ENCODE measurements at places on chromosomes 5 and 9.
A peak's percentile ranks its signal among the peaks of the same experiment; 100 is the strongest.

DNA sequence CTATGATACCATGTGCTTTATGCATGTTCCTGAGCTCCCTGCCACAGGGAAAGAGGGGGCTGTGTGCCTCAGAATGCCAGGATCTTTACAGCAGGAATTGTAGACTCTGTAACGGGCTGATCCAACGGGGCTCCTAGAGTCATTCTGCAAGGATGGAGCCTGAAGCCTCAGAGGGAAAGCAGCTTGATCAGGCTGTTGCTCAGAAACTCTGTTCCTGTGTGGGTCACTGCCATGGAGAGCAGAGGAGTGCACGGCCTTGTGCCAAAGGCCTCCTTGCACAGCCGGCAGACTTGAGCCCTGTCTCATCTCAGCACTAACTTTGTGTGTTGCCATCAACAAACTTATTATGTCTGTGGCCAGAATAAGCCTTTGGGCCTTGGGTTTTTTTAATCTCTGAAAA is 51.8 kb downstream of the AMBP start:
- no peak for DNase-seq

DNA sequence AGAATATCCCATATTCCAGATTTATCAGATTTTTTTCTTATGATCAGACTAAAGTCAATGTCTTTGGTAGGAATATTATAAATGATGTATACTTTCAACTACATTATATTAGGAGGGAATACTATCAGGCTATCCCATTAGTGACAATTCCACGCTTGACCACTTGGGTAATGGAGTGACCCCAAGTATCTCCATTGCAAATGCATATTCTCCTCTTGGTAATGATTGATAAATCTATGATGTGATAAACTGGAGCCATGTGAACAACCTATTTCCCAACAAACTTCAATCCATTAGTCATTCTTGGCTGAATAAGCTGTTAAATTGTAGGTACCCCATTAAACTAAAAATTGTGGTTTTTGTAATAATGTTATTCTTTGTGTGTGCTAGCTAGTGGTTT is 12.2 kb upstream of the MPDZ start:
- DNase-seq = no peak

DNA sequence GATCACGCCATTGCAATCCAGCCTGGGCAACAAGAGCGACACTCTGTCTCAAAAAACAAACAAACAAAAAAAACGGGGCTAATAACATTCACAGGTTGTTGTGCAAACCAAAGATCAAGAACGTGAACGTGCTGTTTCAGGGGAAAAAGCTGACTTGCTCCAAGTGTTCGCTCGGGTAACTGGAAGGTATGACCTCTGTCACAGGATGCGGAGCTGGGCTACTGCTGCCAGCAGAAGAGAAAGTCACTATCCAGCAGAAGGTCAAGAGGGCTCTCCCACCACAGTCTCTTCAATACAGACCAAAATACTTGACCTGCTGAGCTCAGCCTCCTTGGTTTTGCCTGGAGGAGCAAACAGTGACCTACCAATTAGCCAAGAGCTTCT is 59.7 kb downstream of the ABCA1 start:
- DNase-seq = no peak

- peak; percentile 14 for DNase-seq
Measured at GRCh38 chr5:55911784-55912653, 60.9 kb downstream of the IL31RA start.

GRCh38 chr5:94191604-94192003 is 426.8 kb downstream of the KIAA0825 start:
- no peak for DNase-seq

DNA sequence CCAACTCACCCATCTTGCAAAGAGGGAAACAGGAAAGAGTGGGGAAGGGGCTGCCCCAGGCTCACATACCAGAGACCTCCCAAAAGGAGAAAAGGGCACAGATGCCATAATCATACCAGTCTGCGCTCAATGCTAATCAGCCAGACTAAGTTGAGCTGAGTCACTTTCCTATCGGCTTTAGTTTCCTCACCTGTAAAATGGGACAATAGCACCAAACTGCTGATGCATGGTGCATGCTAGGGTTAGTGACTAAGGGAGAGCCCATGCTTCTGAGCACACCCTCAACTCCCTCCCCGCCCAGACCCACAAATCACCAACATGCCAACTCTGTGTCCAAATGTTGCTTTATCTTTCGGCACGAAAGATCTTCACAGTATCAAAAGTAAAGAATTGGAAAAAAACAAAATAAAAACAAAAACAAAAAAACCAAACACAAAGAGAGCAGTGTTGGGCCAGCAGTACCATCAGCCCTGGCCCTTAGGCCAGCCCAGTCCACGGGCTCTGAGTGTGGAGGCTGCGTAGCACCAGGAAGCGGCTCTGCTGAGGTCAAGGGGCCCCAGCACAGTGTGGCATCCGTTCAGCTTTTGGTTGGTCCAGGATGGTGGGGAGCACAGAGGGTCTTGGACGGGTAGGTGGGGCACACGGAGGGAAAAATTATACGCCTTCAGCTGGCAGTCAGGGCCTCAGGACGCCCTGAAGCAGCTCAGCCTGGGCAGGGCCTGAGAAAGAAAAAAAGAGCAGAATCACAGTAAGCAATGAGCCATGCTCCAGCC is 2.9 kb upstream of the DDX41 start:
- no peak for DNase-seq

DNA sequence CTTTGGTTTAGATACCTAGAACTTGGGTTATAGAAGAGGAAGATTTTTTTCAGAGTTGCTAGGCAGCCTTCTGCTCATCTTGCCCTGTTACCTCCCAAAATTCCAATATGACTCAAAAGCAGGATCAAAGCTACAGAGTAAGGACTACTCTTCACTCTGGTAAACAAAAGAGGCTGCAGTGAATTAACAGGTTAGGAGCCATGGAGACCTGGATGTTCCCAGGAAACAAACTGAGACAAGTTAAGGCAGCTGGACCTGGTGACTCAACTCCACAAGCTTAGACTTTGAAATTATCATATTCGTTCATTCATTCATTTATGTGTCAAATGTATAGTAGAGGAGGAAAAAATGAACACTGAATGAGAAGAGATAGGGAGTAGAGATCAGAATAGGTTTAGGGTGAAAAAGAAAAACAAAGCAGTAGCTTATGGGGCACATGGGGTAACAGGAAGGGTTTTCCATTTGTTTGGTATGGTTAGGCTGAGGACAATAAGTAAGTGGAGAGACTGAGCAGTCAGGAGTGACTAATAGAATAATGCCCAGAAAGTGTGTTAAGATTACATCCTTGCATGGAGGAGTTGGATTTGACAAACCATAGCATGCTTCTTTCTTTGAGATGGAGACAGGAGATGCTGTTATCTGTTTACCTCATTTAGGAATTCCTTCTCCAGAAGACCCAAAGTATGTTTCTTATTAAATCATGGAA is 464.0 kb upstream of the ZNF608 start:
- DNase-seq = peak; percentile 45

DNA sequence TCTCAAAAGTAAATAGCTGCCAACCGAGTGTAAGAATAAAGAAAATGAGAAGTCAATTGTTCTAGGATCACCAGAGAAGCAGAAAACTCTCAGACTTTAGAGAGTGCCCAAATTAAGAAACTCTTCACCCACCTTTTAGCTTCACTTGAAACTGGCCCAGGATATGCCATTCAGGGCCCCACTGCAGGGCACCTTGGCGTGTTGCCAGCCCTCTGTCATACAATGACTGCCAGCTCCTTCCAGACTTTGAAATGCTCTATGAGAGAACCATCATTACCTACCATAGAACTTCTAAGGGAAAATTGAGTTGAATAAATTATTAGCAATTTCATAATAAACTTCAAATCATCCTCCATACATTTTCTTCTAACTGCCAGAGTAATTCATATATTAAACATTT is 240.5 kb downstream of the CETN3 start:
- no peak for DNase-seq

- no peak for DNase-seq
Measured at GRCh38 chr9:129834489-129835127, 467 bp downstream of the C9orf78 start.

DNA sequence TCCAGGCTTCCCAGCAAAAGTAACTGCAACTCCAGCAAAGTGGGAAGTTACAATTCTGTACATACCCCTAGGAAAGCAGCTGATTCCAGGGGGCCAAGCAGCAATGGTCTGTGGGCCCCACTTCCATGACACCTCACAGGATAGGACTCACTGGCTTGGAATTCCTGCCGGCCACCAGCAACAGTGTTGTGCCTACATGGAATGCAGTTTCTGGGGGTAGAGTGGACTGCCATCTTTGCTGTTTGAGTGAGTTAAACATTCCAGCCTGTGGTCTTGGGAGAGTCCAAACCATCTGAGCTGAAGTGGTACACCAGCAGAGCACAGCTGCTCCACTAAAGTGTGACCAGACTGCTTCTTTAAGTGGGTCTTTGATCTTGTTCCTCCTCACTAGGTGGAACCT is 13.4 kb upstream of the FBN2 start:
- peak; percentile 64 for DNase-seq

GRCh38 chr9:127912882-127913281 is 4.0 kb downstream of the ST6GALNAC4 start:
- DNase-seq = no peak

GRCh38 chr5:179115845-179116524 is 55.8 kb downstream of the ZNF354C start:
- DNase-seq = no peak

- peak; percentile 70 for DNase-seq
Measured at GRCh38 chr5:127697894-127698600, 5.1 kb upstream of the CCDC192 start.

DNA sequence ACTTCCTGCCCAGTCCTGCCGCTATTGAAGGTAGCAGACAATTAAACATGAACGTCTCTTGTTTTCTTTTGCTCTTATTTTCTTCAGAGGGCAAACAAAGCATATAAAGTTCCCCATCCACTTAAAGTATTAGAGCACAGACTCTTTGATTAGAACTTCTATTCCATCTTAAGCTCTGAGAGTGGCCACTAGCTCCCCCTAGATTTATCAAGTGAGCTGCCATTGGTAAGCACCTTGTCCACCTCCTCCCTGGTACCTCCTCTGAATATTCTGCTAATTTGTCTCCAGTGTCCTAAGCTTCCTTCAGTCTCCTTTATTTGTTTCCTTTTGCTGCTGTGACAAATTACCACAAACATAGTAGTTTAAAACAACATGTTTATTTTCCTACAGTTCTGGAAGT is 264.3 kb upstream of the KCNN2 start:
- DNase-seq = no peak

- DNase-seq = no peak
Measured at GRCh38 chr9:13556656-13557055, 277.2 kb upstream of the MPDZ start.

DNA sequence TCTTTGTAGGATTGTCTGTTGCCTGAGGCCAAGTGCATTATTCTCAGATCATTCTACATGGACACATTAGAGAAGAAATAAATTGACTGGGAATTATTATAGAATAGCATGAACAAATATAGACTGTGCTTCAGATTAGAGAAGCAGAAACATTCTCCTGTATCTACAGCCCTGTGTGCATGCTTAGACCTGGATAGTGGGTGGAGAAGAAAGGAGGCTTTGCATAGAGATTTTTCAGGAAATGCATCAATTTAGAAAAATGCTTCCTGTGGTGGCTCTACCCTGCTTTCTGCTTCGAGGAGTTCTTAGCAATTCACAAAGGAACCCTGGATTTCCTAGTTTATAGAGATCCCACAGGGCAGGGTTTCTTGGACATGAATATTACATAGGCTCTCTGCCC is 66.7 kb downstream of the IRX1 start:
- DNase-seq = no peak

- DNase-seq = no peak
Measured at GRCh38 chr9:92607088-92607487, 62.8 kb downstream of the IPPK start.

GRCh38 chr5:74643111-74643562 is 2.6 kb upstream of the ENC1 start:
- DNase-seq = peak; percentile 95

GRCh38 chr5:11324521-11325289 is 563.7 kb upstream of the DAP start:
- DNase-seq = no peak

DNA sequence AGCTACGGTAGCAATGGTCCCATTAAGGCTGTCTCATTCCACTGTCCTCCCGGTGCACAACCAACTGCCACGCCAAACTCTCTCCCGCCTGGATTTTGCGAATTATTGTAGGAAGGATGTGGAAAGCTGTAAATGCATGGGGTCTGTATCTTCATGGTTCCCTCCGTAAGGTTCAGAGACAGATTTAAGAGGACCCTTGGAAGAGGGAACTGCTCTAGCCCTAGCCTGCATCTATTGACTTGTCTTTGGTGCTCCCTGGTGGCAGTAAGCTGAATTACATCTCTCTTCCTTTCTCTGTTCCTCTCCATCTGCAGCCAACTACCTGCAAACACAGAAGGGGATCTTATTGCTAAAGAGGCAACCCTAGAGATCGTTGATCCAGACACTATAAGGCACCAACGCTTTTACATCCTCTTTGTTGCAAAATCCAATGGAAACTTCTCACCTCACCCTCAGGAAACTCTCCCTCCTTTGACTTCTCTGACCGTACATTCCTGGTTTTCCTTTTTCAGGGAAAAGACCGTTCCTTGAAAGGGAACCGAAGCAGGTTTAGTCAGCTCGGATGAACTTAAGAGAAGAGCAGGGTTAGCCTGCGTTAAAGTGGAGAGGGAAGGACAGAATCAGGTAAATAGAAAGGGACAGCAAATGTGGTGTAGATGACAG is 11.9 kb downstream of the CAPSL start:
- DNase-seq = peak; percentile 64

DNA sequence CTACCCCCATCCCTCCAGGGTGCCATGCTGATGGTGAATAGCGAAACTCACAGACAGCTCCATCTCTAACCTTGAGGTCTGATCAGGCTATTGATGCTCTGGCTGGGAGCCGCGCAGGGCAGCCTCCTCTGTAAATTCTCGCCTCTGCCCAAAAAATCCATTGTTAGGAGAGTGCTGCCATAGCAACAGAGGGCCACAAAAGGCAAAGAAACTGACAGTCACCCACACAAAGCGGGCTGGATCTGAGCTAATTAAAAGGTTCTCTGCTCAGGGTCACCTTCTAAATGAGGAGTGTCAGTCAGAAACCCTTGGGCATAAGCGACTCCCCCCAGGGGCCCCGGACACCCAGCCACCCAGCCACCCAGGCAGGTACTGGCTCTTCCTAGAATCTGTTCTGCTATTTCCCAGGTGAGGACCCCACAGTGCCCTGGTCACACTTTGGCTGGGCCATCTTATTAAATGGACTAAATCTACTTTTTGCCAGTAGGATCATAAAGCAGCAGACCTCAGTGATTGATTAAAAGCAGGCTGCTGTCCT is 126.7 kb downstream of the MED10 start:
- DNase-seq = no peak

GRCh38 chr5:61919920-61920319 is 386.1 kb upstream of the KIF2A start:
- peak; percentile 7 for DNase-seq
